ENCODE measurements at places on chromosomes 5 and 9. TPM values are rescaled to one million over a fixed set of nuclear protein-coding genes. Genes with fewer than 3 reads are reported as not detected.

DNA sequence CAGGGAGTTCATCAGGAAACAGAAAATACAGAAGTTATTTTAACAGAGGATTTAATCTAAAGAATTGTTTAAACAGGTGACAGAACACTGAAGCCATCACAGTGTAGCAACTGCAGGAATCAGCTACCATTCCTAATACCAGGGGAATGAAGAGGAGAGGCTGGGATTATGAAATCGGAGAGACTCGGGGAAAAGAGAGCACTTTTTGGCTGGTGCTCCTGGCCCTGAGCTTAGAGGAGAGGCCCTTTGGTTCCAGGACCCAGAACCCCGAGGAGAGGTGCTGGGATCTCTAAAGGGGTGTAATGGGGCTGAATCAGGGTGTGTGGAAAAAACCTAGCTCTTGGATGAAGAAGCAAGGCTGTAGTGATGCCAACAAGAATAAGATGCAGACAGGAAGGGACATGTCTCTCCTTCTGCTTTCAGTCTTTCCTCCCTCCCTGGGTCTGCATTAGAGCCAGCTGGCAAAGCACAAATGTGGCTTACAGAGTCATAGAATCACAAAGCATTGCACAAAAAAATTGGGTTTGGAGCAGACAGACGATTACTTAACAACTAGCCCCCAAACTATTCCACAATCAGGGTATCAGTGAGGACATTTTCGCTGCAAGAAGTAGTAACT, 11.6 kb upstream of the SFXN1 start:
- DNase-seq: no peak

DNA sequence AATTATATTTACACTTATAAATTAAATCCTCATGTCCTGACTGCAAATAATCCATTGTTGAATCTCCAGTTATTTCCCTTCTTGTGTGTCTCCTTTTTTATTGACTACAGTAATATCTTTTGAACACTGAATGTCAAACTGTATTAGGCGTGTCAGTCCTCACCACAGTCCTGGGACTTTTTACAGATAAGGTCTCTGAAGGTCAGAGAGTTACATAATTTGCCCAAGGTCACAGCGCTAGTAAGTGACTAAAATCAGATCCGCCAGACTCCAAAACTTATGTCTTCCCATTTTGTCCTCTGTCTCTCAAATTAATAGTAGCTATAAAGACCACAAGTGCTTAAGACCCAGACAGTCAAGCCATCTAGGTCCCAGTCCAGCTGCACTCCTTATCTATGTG, 274.3 kb downstream of the NR3C1 start:
- DNase-seq: no peak

GRCh38 chr5:122985006-122985700, 51.4 kb downstream of the PPIC start:
- no peak for DNase-seq

GRCh38 chr5:115423541-115423940, 121.0 kb downstream of the FEM1C start:
- no peak for DNase-seq

GRCh38 chr9:93110311-93110855, 14.4 kb downstream of the CARD19 start:
- DNase-seq: no peak

GRCh38 chr5:1037123-1037670, 28.6 kb downstream of the NKD2 start:
- DNase-seq: no peak

DNA sequence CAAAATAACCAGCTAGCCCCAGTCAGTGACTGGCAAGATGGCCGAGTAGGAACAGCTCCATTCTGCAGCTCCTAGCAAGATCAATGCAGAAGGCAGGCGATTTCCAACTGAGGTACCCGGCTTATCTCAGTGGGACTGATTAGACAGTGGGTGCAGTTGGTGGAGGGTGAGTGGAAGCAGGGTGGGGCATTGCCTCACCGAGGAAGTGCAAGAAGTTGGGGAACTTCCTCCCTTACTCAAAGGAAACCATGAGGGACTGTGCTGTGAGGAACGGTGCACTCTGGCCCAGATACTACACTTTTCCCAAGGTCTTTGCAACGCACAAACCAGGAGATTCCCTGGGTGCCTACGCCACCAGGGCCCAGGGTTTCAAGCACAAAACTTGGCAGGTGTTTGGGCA, 9.6 kb upstream of the BTNL8 start:
- no peak for DNase-seq

DNA sequence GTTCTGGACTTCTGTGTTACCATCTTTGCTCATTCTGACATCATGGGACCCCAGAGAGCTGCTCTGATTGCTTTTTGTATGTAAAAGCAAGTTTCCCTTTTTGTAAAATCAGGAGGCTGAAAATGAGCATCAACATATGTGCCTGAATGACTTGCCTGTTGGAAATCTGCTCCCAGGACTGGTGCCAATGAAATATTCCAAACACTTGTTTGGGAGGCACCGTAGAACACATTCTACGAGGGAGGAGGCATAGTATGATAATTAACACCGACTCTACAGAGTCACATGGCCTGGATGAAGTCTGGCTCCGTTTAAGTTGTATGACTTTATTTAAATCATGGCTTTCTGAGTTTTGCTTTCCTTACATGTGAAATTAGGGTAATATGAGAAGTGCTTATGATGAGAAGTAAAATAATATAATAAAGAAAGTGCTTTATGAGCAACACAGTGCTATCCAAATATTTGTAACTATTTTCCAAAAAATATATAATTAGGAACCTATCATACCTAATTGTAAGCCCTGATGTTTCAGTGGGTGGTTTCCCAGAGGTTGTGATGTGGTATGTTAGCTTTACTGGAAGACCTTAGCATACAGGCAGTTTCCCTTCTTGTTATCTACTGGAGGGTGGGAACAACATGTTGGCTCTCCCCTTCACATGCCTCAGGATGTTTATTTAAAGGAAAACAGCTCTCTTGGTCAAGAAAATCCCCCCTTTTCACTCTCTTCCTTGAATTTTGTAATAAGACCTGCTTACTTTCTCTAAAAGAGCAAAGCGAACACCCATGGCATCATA, 238.1 kb downstream of the FBXL7 start:
- no peak for DNase-seq

DNA sequence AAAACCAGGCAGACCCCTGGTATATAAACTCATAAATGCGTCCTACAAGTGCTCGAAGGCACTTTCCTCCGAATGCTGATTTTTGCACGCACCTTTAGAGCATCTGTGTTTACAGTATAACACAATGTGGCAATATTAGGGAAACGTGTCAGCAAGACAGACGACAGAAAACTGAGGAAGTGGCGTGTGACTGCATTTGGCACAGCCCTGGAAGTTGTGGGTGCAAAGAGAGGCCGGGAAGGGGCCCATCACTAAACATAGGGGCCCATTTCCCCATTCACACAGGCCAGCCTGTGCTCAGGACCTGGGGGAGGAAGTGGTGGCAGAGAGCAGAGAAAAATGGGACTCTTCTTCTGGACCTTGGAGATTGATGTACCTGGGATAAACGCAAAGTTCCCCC, 48.2 kb downstream of the RASGEF1C start:
- no peak for DNase-seq

- peak; percentile 36 for DNase-seq
Measured at GRCh38 chr5:10330511-10331230, 22.8 kb upstream of the MARCHF6 start.

- DNase-seq: no peak
Measured at GRCh38 chr9:13122756-13123369, 156.6 kb downstream of the MPDZ start.

- no peak for DNase-seq
Measured at GRCh38 chr9:136994888-136995230, 1.5 kb downstream of the CLIC3 start.

GRCh38 chr5:123949807-123950340, 437.9 kb downstream of the CSNK1G3 start:
- no peak for DNase-seq

- no peak for DNase-seq
Measured at GRCh38 chr5:34891981-34892380, 23.3 kb downstream of the RAD1 start.

GRCh38 chr5:113043491-113043931, 66.9 kb downstream of the DCP2 start:
- DNase-seq: peak; percentile 72

DNA sequence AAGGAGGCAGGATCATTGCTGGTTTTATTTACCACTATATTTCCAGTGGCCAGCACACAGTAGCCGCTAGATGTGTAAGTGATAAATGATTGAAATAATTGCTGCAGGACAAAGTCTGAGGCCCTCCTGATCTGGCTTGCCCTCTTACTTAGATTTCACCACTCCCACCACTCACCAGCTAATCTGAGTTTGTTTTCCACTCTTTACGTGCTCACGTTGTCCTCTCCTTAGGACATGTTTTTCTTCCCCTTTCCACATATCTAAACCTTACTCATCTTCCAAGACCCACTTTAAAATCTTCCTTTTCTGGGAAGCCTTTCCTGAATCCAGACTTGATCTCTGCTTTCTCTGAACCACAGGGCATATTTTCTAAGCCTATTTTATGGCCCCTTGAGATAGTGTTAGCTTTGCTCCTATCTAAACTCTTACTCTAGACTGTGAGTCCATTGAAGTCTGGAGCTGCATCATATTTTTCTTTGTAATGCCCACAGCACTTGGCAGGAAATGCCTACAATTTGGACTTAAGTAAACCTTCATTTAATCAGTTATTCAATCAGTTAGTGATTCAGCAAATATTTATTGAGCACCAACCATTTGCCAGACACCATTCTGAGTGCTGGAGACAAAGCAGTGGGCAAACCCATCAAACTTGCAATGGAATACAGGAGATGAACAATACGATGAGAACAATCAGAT, 2.4 kb downstream of the TLR4 start:
- no peak for DNase-seq

GRCh38 chr5:119385536-119386128, 29.8 kb downstream of the TNFAIP8 start:
- DNase-seq: no peak

DNA sequence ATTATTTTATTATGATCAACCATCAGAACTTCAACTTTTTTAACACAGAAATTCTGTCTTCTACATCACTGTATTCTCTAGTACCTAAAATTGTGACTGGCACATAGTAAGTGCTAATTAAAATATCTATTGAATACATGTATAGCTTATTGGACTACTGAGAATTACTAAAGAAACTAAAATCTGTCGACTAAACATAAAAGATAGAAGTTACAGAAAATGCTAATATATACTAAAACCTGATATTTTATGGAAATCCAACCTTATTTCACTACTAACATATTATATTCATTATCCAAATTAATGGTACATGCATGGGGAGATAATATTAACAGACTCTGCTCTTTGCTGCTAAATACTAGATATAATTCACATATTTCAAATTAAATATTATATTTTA, 153.6 kb downstream of the DTWD2 start:
- DNase-seq: no peak

- DNase-seq: peak; percentile 71
Measured at GRCh38 chr5:122078116-122079110, at the start of gene LOX. Gene LOX (minus strand): TSS chr5:122078259. CDS start chr5:122077985, 274 bp downstream.

DNA sequence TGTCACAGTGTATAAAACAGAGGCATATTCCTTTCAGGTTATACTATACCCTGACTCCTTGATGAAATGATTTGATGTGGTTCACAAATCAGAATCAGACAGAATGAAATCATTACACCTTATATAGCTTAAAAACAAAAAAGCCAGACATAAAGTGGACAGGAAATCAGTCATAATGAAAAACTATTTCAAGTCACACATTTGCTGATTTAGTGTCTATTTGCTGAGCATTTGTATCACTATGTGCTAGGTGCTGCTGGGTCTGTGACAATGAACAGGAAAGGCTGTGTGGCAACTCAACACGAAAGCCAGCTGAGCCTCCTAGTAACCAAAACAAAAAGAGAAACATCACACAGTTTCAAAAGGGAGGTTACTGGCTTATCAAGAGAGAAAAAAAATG, 194.0 kb downstream of the EFNA5 start:
- DNase-seq: no peak

DNA sequence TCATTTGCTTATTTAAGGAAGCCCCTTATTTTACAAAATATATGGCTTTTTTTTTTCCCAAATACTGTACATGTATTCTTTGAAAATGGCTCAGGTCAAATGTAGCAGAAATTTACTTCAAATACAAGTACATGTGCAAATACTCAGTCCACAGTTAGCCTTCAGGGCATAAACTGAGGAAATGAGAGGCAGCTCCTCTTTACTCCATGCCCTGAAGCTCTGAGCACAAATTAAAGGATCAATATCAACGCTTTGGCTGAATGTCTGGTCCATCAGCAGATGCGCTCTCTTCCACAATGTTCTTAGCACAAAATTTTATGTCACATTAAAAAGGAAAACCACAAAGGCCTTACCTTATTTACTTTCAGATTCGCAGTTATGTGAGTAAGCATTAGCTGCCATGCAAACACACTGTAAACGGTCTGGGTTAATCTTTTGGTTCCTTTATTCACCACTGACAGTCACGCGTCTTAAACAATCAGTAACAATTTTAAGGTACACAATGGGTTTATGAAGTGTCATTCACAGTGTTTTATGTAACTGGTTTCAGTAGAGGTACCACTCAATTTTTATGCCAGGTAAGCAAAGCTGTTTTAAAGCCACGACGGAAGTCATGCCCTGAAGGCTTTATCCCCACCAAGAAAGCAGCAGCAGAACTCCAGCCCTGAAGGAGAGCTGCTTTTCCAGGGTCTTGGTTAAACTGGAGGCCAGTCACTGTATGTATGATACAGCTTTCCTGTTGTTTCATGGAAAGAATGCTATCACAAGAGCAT, 103.4 kb downstream of the OTULIN start:
- no peak for DNase-seq

GRCh38 chr5:63249960-63250359, 671.3 kb downstream of the LRRC70 start:
- DNase-seq: no peak

DNA sequence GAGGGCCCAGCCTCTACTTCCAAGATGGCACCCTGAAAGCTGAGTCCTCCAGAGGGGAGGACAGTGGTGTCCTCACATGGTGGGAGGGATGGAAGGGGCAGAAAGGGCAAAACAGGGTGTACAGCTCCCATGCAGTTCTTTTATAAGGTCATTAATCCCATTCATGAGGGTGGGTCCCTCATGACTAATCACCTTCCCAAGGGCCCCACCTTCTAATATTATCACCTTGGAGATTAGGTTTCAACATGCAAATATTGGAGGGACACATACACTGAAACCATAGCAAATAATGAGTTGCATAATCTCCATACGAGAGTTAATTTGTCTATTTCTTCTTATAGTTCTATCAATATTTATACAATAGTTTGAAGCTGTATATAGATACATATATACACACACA, 5.8 kb upstream of the ZBTB43 start:
- DNase-seq: no peak

The PCDHB16 gene
- 6.9 TPM for total RNA-seq

The C5orf46 gene
- total RNA-seq: not detected

The FAM200C gene
- total RNA-seq: 8.1 TPM

The CCDC187 gene
- 0.70 TPM for total RNA-seq

The LECT2 gene
- total RNA-seq: not detected

The FCHO2 gene
- total RNA-seq: 38.5 TPM

The CCNI2 gene
- total RNA-seq: 1.4 TPM

The SLC6A3 gene
- total RNA-seq: 0.19 TPM

The TAF1L gene
- not detected for total RNA-seq

The RELL2 gene
- 6.9 TPM for total RNA-seq

The BRINP1 gene
- total RNA-seq: 8.6 TPM
